T-helper 9 cell (primary cell): ENCODE measurements at places on chromosomes 3 and 15.

DNA sequence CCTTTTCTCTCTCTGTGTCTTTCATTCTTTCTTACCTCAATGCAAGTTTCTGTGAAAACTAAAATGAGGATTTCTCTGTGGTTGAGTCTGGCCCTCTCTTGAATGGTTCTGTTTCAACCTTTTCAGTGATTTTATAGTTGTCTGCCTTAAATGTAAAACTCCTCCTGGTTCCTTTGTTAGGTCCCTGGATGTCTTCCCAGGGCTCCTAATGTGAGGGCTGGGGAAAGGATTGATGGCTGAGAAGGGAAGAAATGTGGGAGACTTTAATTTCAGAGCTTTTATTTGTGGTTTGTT lies 90.6 kb upstream of the GRM7 start:
- no peak for DNase-seq

DNA sequence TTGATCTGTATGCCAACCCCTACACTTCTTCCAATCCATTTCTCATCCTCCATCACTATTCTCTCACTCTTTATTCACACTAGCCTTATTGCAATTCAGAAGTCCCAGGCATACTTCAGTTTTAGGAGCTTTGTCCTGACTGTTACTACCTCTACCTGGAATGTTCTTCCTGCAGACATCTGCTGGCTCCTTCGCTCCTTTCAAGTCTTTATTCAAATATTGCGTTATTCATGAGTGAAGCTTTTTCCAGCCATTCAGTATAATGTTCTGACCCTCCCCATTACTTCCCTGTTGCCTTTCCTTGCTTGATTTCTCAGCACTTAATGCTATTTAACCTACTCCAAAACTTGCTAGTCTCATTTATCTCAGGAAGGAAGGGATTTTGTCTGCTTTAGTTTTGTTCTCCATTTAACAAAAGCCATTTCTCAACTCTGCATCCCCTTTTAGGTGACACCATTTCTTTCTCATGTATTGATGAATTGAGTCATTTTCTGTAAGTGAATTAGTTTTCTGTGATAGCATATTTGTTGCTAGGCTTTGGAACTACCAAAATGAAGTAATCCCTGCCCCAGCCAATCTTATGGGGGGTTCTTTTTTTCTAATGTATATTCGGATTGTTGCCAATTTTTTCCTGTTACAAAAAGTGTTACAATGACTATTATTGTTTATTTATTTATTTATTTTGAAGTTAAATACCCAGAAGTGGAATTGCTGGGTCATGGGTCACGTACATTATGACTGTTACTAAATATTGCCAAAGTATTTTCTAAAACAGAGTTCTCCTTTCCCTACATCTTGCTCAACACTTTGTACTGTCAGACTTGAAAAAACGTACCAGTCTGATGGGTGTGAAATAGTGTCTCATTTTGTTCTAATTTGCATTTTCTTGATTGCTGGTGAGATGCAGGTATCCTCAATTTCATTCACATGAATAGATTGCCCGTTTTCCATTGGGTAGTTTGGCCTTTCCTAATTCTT lies 9.4 kb downstream of the ATP11B start:
- DNase-seq: no peak

GRCh38 chr3:71127844-71128243 lies 455.7 kb downstream of the FOXP1 start:
- DNase-seq: no peak

DNA sequence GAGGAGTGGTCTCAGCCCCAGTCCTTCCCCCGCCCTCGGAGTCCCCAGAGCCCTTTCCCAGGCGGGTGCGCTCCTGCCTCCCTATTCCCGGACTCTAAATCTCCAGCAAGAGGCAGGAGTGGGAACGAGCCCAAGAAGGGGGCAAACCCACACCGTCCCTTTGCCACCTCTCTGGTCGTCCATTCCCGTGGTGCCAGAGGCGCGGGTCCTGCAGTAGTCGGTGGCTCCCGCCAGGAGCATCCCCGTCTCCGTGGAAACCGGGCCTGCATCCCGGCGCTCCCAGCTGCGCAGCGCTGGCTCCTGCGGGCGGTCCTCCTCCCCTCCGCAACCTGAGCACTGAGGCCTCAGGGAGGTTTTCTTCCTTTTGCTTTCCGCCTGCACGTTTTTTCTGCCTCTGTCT lies 44.8 kb downstream of the LHFPL4 start:
- no peak for DNase-seq

DNA sequence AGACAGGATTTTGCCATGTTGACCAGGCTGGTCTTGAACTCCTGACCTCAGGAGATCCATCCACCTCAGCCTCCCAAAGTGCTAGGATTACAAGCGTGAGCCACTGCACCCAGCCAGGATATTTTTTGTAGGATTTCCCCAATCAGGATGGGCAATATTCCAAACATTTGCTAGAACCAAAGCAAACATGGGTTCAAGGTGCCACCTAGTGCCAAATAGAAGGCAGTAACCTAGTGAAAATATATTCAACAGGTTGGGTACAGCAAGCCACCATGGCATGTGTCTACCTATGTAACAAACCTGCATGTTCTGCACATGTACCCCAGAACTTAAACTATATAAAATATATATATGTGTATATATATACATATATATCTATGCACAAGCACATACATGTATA lies 185.9 kb upstream of the CADM2 start:
- DNase-seq: no peak

DNA sequence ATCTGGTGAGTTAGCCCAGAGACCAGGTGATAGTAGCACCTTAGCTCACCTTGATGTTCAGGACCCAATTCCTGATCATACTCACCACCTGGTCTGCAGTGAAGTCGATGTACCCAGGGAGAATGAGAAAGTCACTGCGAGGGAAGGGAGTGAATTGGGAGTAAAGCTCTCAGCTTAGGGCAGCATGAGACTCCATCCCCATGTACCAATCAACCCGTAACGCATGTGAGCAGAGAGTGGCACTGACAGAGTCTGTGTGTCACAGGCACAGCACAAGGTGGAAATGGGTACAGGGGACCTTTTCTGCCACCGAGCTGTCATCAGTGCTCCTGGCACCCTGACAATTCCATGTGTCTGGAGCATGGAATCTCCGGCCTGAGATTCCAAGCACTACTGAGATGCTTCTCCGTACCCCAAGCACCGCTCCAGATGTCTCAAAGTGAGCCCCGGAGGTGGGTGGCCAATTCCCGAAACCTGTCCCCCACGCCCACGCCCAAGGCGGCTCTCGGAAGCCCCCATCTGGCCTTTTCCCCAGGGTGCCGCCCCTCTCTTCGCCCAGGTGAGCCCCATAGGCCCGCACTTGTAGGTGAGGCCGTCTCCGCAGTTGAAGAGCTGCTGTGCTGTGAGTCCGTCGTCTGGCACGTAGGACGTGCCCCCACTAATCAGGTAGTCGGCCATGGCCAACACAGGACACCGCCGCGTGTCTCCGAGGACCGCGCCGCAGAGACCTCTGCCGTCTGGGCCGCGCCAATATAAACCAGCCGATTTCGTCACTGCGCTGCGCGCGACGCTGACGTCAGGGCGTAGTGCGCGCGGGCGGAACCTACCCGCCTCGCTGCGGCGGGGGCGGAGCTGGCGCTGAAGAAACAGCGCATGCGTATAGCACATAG lies at the start of gene IMPDH2:
Gene IMPDH2, minus strand, starts transcription at position 726 of the 890 bp plus-strand sequence. Its CDS starts 48 bp downstream, at position 678.
- DNase-seq: peak; percentile 89

DNA sequence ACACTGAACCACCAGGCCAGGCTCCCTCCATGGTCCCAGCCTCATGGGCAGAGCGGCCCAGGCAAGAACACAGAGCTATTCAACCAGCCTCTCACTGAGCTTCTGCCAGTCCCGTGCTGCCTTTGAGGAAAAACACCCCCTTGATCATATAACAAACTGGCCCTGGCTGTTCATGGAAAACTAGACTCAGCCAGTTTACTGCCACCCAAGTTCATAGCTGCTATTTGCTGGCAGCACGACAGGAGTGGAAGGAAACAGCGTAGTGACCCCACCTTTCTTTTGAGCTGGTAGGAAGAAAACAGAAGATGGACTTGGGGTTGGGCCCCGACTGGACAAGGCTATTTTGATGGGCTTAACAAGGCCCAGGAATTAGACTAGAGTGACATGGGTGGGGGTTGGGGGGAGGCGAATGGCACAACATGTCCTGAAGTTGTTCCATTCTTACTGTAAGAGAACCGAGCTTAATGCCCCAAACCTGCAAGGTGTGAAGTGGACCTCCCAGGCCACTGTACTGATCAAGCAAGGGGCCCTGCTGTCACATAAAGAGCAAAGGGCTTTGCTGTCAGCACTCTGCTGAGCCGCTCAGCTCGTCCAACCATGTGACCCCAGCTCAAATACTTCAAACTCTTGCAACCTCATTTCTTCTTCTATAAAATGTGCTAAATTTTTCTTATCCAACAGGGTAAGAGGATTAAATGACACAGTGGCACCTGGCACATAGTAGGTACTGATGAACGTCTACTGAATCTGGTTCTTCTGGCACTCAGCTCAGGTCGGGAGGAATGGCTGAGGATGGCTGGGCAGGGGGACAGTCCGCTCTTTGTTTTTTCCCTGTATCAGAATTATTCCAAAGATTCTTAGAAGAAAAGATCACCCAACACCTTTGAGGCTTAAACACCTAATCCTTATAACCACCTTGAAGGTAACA lies 1.6 kb downstream of the FBXL22 start:
- DNase-seq: no peak

GRCh38 chr15:35211240-35211902 lies 126.3 kb upstream of the NANOGP8 start:
- no peak for DNase-seq

DNA sequence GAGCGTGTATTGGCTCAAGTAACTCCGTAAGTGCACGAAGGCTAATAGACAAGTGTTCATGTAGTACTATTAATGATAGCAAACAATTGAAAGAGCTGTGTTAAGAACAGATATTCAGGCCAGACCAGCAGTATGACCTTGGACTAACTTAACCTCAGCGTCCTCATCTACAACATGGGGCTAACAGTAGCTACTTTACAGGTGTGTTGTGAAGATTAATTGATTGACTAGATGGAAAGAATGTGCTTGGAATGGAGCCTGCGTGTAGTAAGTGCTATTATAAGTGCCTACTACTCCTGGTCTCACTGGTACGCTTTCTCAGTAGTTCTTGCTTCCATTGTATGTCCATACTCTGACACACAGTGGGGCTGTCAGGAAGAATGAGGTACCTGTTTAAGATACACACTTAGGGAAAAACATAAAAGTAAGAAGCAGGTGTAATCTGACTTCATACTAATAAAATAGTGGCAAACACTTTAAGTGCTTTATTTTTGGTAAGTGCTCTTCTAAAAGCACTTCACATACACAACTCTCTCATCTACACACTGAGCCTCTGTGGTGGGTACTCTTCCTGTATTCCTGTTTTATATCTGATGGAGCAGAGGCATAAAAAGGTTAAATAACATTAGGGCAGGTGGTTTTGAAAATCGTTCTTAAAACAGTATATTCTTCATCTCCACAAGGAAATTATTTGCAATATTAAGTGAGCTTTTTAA lies 24.3 kb upstream of the FBXL22 start:
- no peak for DNase-seq

- no peak for DNase-seq
Observed at GRCh38 chr3:27024493-27024892, 344.7 kb downstream of the NEK10 start.

GRCh38 chr15:98920091-98920880 lies 87.3 kb downstream of the PGPEP1L start:
- DNase-seq: no peak

DNA sequence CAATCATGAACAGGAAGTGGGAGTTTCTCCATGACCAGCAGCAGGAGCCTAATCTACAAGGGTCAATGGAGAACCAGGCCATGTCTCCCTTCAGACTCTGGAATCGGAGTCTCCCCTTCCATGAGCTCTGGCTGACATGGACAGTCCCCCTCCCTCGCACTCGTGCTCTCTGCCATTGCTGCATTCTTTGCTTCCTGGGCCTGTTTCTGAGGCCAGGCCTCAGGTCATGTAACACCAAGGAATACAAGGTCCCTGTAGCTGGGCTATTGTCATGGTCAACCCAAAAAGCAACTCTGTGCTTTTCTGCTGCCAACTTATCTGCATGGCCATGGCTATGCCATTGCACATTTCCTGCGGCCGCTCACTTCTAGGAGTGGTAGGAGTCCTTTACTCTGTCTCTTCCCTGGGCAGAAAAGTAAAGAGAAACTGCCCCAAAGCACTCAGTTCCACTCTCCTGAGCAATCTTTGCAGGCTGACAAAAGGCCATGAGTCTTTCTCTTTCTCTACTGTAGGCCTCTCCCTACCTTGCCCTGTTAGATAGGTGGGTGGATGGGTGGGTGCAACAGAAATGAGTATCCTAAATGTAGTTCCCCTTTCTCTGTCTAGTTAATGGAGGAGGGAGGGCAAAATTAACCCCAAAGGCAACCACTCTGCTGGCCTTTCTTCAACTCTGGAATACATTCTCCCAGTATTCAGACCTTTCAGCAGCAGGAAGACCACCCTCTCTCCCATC lies 40.8 kb upstream of the PROK2 start:
- no peak for DNase-seq

DNA sequence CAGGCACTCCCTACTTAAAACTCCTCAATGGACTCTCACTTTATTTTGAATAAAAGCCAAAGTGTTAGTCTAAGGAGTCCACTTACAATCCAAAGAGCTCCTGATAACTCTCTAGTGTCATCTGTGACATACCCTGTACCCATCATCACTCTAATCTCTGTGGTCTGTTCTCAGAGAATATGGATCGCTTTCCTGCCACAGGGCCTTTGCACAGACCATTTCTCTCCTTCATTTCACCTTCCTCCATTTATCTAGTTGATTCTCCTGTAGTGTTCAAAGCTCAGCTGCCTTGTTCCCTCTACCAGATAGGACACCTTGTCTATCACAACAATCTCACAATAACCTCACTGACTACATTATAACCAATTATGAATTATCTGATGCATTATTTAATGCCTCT lies 185.4 kb upstream of the KBTBD8 start:
- no peak for DNase-seq

- DNase-seq: no peak
Observed at GRCh38 chr3:185759512-185759911, 65.3 kb downstream of the IGF2BP2 start.

- no peak for DNase-seq
Observed at GRCh38 chr3:120448756-120449155, 2.0 kb downstream of the FSTL1 start.

GRCh38 chr15:60644903-60645302 lies 166.0 kb upstream of the ICE2 start:
- no peak for DNase-seq

DNA sequence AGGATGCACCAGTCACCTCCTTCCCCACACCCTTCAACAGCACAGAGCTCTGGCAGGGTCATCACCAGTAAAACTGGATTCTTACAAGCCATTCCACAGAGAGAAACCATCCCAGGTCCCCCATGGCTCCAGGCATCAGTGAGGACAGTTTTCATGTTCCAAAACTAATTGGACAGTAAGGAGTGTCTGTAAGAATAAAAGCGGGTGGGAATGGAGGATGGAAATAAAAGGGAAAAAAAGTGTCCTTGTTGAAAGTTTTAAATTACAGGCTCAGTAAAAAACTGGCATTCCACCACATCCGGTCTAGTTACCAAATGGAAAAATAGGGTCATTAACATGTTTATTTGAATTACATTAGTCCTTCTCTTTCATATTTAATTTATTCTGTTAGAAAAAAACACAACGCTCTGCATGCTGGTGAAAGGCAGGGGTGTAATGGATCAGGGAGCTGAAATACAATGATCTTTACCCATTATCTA lies 117.4 kb downstream of the TIGIT start:
- DNase-seq: no peak
